Inflammatory macrophage treated with lipopolysaccharide for 1 hour (primary cell): ENCODE measurements at places on chromosomes 13 and 19.

GRCh38 chr19:45305421-45305820 lies 17.3 kb downstream of the CKM start:
- DNase-seq: no peak

GRCh38 chr19:58097781-58098681 lies at the start of gene ZSCAN18:
TSS of gene ZSCAN18 (minus strand) at chr19:58098231. CDS start at chr19:58090267, 7,964 bp downstream.
- DNase-seq: peak; percentile 89

DNA sequence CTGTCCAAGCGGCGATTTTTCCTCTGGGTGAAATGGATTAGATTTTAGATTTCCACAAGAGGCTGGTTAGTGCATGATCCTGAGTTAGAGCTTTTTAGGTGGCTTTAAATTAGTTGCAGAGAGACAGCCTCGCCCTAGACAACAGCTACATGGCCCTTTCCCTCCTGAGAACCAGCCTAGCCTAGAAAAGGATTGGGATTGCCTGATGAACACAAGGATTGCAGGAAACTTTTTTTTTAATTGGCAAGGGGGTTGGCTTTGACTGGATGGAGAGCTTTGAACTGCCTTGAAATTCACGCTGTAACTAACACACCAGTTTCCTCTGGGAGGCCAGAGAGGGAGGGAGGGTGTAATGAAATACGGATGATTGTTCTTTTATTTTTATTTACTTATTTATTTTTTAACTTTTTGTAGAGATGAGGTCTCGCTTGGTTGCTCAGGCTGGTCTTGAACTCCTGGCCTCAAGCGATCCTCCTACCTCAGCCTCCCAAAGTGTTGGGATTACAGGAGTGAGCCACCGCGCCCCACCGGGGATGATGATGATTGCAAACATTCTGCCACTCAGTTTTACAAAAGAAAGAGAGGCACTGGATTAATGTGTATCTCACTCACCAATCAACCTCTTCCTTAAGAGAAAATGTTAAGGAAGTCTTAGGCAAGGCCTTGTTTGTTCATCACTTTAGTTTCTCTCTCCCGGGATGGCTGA lies 1.9 kb downstream of the LDLR start:
- no peak for DNase-seq

- no peak for DNase-seq
These were observed 244.1 kb upstream of the IRS2 start for GRCh38 chr13:110030394-110030928.

DNA sequence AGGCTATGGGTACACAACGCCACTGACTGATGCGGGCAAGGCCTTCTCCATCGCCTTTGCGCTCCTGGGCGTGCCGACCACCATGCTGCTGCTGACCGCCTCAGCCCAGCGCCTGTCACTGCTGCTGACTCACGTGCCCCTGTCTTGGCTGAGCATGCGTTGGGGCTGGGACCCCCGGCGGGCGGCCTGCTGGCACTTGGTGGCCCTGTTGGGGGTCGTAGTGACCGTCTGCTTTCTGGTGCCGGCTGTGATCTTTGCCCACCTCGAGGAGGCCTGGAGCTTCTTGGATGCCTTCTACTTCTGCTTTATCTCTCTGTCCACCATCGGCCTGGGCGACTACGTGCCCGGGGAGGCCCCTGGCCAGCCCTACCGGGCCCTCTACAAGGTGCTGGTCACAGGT lies 6.9 kb downstream of the KCNK6 start:
- no peak for DNase-seq

DNA sequence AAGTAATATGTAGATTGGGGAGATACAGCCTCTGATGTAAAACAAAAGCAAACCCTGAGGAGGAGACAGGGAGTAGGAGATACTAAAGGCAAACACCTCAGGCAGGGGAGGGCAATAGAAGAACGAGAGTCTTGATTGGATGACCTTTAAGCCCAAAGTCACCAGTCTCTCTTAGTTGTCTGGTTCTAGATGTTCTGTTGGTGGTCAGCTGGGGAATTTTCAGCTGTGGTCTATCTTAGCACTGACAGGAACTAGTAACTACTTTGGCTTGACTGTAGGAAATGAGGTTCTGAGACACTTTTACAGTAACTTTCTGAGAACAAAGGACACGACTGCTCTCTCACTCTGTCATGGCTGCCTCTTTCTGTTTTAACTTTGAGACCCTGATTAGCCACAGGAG lies 290.7 kb upstream of the MIR17HG start:
- DNase-seq: no peak

- no peak for DNase-seq
These were observed 53.8 kb downstream of the F2RL3 start for GRCh38 chr19:16942583-16942982.

DNA sequence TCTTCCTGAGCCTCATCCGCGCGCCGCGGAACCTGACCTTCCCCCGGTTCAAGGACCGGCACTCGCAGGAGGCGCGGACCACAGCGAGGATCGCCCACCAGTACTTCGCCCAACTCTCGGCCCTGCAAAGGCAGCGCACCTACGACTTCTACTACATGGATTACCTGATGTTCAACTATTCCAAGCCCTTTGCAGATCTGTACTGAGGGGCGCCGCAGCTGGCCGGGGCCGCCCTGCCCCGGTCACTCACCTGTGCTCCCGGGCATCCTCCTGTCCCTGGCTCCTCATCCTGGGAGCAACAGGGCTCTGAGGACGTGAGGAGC lies 23.9 kb upstream of the KCTD15 start:
- DNase-seq: no peak
